ENCODE measurements at places on chromosomes 16 and 17.
A peak's percentile ranks its signal among the peaks of the same experiment; 100 is the strongest.

DNA sequence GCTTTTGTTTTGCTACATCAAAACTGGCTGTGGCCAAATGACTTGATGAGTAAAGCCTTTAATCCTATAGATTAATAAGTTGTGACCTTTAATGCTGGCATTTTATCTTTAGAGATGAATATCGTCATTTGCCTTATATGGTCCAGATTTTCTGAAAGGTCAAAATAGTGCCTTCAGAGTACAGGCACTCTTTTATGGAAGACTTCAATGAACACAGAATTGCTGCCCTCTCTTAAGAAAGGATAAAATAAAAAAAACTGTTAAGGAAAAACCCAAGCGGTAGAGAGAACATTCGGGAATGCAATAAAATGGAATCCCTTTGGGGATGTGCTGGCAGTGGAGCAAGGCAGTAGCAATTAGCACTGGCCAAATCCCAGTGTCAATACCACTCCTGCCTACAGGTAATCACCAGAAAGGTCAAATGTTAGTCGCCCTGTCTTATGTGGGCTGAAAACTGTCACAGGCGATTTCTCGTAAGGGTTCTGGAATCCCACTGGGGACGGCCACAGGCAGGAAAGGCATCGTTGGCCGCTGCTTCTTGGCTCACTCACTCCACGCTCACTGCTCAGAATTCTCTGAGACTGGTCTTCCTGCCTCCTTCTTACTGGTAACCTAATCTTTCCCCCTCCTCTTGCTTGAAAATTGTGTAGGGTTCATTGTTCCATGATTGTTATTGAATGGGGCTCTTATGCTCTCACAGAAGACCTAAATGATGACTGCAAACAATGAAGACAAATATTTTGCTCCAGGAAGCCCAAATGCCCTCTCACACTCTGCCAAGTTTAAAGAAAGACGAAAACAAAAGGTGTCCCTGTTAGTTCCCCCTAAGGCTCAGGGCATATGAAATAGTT lies 45.4 kb upstream of the HSBP1 start:
- no peaks in the 10 kb centered on the region for H3K36me3 ChIP-seq
- DNase-seq, result no peak
- no peaks in the 10 kb centered on the region for H3K27me3 ChIP-seq
- peaks cover 3% of the 10 kb centered on the region for H3K4me1 ChIP-seq
- no peak overlapping the region for H3K27ac ChIP-seq

GRCh38 chr16:84952335-84953189 lies 58.8 kb downstream of the ZDHHC7 start:
- H3K27ac ChIP-seq, result peak overlapping the region; percentile 36
- peaks cover 7% of the 10 kb centered on the region for H3K4me1 ChIP-seq
- peak; percentile 86 for DNase-seq
- no peaks in the 10 kb centered on the region for H3K27me3 ChIP-seq

- no peak overlapping the region for H3K27ac ChIP-seq
- peaks cover 25% of the 10 kb centered on the region for H3K4me1 ChIP-seq
- peaks cover 13% of the 10 kb centered on the region for H3K36me3 ChIP-seq
- no peak for DNase-seq
- peaks cover 1% of the 10 kb centered on the region for H3K27me3 ChIP-seq
These were observed 17.1 kb downstream of the GNA13 start for GRCh38 chr17:65039336-65039988.

DNA sequence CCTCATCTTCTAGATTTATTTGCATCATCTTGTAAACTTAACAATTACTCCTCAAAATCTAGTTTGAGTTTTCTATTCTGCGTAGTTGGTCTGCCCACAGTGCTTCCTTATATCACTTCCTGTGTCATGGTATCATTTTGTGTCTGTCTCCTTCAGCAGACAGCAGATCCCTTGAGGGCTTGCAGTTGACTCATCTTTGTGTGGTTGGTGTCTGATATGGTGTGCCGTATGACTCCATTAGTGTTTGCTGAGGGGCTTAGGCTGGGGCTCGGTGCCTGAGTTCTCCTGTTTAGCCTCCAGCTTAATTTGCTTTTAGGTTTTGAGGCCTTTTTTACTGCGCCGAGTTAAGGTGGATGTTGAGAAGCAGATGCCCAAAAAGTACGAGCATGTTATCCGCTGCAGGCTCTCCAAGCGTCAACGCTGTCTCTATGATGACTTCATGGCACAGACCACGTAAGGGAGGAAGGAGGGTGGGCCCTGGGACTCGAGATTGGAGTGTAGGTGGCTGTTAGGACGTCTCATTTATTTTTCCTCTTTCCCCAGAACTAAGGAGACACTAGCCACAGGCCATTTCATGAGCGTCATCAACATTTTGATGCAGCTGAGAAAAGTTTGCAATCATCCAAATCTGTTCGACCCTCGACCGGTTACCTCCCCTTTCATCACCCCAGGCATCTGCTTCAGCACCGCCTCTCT lies 16.9 kb downstream of the SRCAP start:
- peaks cover 8% of the 10 kb centered on the region for H3K27me3 ChIP-seq
- no peak overlapping the region for H3K27ac ChIP-seq
- peaks cover 64% of the 10 kb centered on the region for H3K36me3 ChIP-seq
- H3K4me3 ChIP-seq, result peak overlapping the region; percentile 53
- peaks cover 3% of the 10 kb centered on the region for H3K4me1 ChIP-seq

DNA sequence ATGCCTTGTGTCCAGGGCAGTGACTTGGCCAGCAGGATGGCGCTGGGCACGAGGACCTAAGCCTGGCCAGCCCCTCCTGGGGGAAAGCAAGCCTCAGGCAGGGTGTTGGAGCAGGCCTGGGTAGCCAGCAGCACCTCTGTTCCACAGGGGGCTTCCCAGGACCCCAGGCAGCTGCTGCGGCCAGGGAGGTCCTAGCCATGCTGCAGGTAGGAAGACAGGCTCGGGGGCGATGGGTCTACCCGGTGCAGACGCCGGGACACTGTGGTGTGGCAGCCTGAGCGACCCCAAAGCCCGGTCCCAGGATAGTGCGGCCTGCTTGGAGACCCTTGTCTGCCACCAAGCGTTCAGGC lies 22.4 kb upstream of the AATK start:
- no peak overlapping the region for H3K27ac ChIP-seq
- peaks cover 3% of the 10 kb centered on the region for H3K36me3 ChIP-seq
- no peaks in the 10 kb centered on the region for H3K27me3 ChIP-seq
- H3K4me3 ChIP-seq, result no peak overlapping the region

DNA sequence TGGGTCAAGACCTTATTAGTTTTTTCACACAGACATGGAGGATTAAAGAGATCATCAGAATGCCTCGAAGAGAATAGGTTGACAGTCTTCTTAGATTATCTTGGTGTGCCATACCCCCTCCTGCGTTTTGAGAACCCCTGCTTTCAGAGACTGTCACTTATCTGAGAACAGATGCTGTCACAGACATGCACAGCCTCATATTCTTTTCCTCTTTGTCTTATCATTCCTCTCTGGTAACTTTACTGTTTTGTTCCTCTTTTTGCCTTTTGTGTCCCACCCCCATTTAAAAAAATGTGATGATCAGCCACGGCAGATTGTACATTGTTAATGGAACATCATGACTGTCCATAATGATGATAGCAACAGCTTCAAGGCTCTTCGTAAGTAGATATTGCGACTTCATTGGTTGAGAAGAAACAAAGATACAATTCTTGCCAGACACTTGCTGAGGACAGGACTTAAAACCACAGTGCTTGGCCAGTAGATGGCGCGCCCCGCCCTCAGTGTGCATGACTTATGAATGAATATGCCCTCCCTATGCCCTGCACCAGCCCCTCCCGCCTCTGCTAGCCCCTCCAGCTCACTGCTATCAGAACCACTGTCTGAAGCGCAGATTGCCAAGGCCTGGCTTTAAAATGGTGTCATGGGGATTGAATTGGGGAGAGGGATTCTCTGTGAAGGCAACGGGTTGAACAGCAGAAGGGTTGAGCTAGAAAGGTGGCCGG lies 2.6 kb upstream of the PITPNC1 start:
- peaks cover 11% of the 10 kb centered on the region for H3K27me3 ChIP-seq
- peaks cover 5% of the 10 kb centered on the region for H3K36me3 ChIP-seq
- H3K4me1 ChIP-seq, result peaks cover 29% of the 10 kb centered on the region
- peak overlapping the region; percentile 54 for H3K27ac ChIP-seq
- DNase-seq, result peak; percentile 88

DNA sequence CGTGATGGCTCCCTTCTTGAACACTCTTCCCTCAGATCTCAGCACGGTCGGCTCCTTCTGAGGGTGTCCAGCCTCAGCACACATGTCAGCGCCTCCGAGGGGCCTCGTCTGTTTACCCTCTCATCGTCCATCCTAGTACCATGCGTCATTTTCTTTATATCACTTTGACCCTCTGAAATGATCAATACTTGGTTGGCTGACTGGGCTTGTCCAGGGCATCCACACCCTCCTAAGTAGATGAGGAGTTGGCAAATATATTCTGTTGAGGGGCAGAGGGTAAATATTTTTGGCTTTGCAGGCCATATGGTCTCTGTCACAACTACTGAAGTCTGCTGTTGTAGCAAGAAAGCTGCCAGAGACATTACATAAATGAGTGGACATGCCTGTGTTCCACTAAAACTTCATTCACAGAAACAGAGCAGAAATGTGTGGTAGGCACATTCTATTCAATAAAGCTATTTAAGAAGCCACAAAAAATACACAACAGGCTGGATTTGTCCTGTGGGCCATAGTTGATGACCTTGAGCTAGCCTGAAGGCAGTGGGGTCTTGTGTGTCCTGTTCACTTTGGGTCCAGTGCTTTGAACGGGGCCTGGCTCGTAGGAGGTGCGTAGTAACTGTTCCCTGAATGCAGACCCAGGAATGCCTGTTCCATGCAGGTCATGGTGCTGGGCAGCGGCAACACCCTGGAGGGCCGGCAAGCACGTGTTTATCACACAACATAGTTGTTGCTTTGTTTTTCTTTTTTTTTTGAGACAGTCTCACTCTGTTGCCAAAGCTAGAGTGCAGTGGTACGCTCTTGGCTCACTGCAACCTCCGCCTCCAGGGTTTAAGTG lies 185.8 kb downstream of the SNX29 start:
- no peak for DNase-seq
- peaks cover 6% of the 10 kb centered on the region for H3K36me3 ChIP-seq
- H3K4me3 ChIP-seq, result no peak overlapping the region
- no peak overlapping the region for H3K27ac ChIP-seq

DNA sequence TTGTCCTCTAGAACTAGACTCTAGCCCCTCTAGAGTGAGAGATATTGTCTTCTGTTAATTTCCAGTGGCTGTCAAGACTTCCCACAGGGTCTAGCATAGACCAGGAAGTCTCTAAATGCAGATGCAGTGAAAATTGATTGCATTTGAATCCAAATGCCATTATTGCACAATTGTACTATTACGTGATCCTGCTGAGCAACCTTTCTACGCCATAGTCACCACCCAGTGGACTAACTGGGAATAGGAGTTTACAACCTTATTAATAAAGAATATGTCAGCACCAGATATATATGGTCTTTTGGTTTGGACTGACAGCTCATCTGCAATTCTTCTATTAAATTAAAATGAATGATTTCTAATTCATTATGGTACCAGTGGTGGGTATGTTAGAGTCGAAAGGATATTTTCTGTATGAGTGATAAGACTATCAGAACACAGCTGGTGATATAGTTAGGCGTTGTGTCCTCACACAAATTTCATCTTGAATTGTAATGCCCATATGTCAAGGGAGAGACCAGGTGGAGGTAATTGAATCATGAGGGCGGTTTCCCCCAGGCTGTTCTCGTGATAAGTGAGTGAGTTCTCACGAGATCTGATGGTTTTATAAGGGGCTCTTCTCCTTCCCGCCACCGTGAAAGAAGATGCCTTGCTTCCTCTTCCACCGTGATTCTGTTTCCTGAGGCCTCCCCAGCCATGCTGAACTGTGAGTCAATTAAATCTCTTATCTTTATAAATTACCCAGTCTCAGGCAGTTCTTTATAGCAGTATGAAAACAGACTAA lies 138.9 kb upstream of the CA10 start:
- H3K4me3 ChIP-seq, result no peak overlapping the region
- DNase-seq, result no peak
- H3K27ac ChIP-seq, result no peak overlapping the region
- no peaks in the 10 kb centered on the region for H3K36me3 ChIP-seq
- no peaks in the 10 kb centered on the region for H3K4me1 ChIP-seq

DNA sequence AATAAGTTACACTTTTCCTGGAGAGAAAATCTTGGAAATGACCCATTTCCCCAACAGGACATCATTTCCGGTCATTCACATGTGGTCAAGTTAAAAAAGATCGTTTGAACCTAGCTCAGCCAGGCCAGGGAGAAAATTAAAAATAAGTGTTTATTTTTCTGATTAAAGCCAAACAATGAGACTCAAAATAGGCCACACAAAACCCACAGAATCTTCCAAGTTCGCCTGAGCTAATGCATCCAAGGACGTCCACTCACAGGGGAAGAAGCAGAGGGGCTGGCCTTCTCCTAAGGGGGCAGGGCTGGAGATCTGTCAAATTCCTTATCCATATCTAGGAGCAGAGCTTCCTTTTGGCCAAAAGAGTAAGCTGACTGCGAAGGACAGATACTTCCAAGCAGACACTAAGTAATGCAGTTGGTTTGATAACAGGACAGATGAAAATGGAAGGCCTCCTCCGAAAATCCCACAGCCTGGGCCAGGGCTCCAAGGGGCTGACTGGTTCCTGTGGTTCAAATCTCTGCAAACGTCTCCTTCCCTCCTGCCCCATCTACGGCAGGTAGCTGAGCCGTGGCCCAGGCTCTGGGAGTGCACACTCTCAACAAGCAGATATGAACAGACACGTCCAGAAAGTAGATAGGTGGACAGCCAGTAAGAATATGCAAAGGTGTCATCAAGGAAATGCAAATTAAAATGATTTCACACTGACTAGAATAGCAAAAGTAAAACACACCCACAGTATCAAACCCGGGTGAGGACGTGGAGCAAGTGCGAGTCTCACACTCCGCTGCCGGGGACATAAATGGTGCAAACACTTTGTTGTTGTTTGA lies 98.5 kb downstream of the MRM3 start:
- H3K4me1 ChIP-seq, result peaks cover 36% of the 10 kb centered on the region
- DNase-seq, result no peak
- H3K27me3 ChIP-seq, result peaks cover 15% of the 10 kb centered on the region
- peaks cover 5% of the 10 kb centered on the region for H3K36me3 ChIP-seq

DNA sequence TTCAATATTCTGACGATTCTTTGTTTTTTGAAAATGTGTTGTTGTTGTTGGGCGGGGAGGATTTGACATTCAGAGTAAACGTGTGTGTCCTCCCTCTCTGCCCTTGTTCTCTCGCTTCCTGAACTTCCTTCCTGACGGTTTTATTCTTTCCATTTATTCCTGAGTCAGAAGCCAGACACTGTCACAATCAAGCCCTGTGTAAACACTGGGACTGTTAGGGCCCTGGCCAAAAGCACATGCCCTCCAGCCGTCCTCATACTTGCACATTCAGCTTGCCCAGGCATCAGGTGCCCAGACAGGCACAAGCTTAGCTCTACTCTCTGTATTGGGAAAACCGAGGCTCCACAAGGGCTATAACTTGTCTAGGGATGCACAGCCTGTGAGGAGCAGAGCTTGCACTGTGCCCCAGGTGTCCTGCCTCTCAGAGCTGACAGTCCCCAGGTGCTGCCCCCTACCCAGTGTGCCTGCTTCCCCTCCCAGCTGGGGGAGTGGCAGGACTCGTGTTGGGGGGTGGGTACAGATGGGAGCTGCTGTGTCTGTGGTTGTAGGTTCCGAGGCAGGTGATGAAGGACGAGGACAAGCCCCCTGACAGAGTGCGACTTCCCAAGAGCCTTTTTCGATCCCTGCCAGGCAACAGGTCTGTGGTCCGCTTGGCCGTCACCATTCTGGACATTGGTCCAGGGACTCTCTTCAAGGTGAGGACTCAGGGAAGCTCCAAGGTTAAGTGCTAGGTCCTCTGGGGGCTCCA lies 9.7 kb downstream of the ADGRG3 start:
- H3K4me3 ChIP-seq, result no peak overlapping the region
- H3K27ac ChIP-seq, result peak overlapping the region; percentile 10
- H3K36me3 ChIP-seq, result no peaks in the 10 kb centered on the region
- DNase-seq, result no peak

All from endothelial cell (in vitro differentiated cells).